Adrenal gland (tissue), 19 donors: ENCODE measurements at places on chromosomes 12 and 14.

- no peak for DNase-seq
Measured at GRCh38 chr14:68596701-68597100, 196.2 kb downstream of the ZFP36L1 start.

- DNase-seq: no peak
Measured at GRCh38 chr12:19533567-19533966, 94.3 kb downstream of the AEBP2 start.

DNA sequence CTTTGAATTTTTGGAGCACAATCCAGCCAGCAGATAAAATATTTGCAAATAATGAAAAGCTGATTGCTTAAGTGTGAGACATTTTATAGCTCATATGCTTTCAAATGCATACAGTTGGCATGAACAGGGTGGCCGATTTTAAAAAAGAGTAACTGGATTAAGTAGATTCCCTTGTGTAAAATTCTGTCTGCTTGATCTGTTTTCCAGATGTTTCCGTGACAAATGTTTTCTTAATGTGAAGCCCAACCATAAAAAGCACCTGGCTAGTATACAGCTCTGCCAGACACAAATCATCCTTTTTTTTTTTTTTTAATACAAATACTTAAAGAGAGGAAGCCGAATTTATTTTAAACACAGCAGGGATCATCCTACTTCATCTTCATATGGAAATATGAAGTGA, 440.7 kb downstream of the CCER1 start:
- DNase-seq: no peak

DNA sequence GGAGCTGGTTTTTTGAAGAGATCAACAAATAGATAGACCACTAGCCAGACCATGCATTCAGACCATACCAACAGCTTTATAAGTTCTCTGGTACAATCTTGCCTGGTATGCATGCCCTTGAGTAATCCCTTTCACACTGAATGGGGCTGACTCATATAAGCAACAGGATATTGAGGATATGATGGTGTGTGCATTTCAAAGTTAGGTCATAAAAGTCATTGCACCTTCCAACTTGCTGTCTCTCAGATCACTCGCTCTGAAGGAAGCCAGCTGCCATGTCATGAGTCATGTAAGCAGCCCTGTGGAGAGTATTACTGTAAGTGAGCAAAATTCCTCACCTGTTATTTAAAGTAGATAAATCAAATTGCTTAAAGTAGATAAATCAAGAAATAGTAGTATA, 45.0 kb upstream of the OR6J1 start:
- no peak for DNase-seq

- DNase-seq: no peak
Measured at GRCh38 chr12:107503887-107504885, 181.4 kb upstream of the PWP1 start.

DNA sequence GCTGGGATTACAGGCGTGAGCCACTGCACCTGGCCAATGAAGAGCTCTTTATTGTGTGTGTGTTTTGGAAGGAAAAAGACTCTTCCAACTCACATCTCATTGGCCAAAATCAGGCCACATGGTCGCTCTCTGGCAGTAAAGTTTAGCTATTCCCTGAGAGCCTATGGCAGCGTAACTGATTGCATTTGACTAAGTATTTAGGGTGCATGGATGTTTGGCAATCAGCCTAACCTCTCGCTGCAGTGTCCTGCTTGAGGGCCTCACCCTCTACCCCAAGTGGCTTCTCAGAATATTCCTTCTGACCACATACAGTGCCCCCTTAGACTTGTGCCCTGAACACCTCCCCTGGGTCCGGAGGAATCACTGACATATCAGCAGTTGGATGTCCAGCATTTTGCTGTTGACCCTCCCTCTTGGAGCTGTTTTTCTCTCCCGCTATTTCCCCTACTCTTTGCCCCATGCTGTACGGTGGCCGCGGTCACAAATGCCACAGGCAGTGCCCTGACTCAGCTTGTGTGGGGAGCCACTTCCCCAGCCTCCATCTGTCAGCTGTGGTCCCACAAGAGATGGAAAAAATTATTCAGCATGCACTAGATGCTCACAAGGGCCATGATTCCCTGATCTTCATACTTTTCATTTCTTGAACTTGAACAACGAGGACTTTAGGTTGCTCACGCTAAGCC, 9.5 kb downstream of the PHETA1 start:
- DNase-seq: no peak

DNA sequence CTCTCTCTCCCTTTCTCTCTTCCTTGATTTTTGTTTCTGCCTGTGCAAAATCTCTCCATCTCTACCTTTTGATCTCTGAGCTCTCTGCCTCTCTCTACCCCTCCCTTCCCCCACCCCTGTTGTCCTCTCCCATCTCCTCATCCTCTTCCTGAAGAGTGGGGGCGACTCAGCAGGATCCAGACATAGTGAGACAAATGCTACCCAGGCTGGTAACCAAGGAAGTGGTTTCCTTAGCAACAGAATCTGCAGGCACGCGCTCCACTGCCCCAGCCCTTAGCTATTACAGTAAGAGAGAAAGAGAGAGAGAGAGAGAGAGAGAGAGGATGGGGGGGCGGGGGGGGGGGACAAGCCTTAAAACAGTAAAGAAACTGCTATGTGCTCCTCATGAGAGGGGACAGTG, 85.6 kb downstream of the CMKLR1 start:
- no peak for DNase-seq

DNA sequence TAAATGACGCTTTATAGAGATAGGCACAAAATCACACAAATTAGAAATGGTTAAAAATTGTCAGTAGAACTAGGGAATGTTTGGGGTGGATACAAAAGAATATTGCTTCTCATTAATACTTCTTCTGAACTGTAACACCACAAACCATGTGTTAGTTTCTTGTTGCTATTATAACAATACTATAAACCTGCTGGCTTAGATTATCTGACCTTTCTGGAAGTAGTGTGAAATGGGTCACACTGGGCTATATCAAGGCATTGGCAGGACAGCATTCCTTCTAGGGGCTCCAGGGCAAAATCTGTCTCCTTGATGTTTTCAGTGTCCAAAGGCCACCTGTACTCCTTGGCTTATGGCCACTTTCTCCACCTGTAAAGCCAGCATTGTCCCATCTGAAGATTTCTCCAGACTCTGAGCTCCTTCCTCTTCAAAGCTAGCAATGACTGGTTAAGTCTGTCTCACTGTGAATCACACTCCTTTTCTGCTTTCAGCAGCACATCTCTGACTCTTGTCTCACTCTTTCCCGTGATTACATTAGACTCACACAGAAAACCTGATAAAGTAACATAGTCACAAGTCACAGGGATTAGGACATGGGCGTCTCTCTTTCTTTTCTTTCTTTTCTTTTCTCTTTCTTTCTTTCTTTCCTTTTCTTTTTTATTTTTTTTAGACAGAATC, 86.3 kb downstream of the SLC15A4 start:
- no peak for DNase-seq

- no peak for DNase-seq
Measured at GRCh38 chr14:24848102-24848790, 201.7 kb downstream of the STXBP6 start.

- DNase-seq: no peak
Measured at GRCh38 chr12:2348482-2348852, 295.7 kb downstream of the CACNA1C start.

GRCh38 chr12:522692-523378, 63.1 kb downstream of the B4GALNT3 start:
- DNase-seq: no peak

GRCh38 chr14:100076606-100077005, 11.4 kb downstream of the EVL start:
- DNase-seq: no peak

DNA sequence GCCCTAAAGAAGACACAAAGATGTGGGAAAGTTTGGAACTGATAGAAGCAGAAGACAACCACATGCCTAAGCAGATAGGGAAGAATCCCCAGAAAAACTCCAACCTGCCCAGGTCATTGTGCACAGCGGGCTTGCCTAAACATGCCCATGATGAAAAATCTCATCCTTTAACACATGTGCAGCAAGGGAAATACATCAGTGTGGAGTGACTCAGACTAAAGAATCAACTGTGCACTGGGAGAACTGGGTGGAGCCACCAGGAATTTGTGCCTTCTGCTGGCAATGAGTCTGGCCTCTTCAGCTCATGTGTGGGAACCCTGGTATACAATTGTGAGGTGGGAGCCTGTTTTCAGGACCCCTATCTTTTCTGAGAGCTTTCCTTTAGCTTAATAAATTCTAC, 398.5 kb downstream of the FSCB start:
- no peak for DNase-seq

- no peak for DNase-seq
Measured at GRCh38 chr12:91091916-91092715, 19.2 kb downstream of the LUM start.

DNA sequence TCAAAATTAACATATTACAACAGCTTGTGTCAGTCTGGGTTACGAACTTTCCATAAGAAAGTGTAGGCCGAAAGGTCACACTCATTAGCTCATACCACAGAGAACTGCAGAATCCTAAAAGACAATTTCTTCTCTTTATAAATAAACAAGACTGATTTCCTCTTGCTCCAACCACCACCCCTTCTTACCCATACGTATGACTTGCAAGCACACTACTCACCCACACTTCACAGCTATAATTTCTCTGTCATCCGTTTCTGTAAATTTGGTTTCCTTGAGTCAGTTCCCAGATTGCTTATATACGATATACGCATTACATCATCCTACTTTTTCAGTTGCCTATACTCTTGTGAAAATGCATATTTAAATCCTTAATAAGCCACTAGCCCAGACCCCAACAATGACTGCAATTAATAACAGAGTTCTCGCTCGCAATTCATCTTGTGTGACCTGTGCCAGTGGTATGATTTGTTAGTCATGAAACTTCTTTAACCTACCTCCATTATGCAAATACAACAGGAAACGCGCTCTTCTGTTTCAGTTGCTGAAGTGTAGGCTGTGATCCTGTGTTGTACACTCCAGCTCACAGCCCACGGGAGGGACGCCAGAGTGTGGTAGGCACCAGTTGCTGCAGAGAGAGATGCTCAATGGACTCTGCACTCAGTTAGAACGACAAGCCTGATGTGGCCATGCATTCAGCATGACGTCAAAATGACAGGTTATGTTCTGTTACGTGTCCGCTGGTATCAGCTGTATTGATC, 417.6 kb downstream of the PDZRN4 start:
- DNase-seq: no peak

DNA sequence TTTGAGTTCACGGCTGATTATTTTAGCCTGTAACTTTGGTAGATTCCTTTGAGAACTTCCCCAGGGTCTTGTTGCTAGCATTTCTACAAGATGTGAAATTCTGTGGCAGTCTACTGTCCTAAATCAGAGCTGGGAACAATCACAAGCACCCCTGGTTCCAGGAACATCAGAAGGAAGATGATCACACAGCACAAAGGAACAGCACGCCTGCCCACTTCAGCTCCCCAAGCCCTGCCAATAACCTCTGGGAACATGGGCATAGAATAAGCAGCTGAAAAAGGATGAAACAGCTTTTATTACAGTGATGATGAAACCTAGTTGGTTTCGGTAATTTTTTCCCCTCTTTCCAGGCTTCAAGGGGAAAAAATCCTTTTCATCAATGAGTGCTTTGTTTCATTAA, 12.3 kb downstream of the GPR19 start:
- no peak for DNase-seq

GRCh38 chr12:82479511-82479910, 121.2 kb downstream of the METTL25 start:
- DNase-seq: no peak

DNA sequence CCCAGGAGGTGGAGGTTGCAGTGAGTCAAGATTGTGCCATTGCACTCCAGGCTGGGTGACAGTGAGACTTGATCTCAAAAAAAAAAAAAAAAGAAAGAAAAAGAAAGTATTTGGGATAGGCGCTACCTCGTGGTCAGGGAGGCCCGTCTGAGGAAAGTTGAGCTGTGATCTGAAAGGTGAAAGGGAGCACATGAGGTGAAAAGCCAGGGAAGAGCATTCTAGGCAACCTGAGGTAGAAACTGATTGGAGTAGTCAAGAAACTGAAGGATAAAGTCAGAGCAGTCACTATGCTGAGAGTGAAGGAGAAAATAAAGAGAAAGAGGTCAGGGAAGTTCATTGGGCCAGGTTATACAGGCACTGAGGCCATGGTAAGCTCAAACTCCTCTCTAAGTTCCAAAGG, 7.7 kb downstream of the ANAPC5 start:
- no peak for DNase-seq

GRCh38 chr14:90168425-90169105, 87.8 kb upstream of the PSMC1 start:
- no peak for DNase-seq

GRCh38 chr14:102056694-102057442, 30.0 kb downstream of the HSP90AA1 start:
- DNase-seq: no peak

- DNase-seq: no peak
Measured at GRCh38 chr12:953776-954175, 4.3 kb upstream of the RAD52 start.

- peak; percentile 48 for DNase-seq
Measured at GRCh38 chr12:49893753-49894750, 9.6 kb downstream of the FAIM2 start.

- DNase-seq: no peak
Measured at GRCh38 chr14:70782361-70782760, 27.0 kb downstream of the MAP3K9 start.

- DNase-seq: no peak
Measured at GRCh38 chr12:53186745-53187144, 6.0 kb upstream of the CSAD start.

DNA sequence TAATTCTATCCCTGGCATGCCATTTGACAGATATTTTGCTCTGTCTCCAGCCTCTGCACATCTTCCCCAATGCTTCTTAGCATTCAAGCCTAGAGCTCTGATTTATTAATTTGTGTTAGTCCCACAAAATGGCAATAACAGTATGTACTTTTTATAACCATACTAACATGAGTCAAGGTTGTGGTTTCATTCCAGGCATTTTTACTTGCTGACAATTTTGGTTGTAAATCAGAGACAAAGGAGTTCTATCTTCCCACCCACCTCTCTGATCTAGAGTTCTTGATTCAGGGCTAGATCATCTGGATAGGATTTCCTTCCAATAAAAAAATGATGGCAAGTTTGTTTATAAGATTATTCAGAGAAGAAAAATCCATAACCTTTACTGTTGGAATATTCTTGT, 18.5 kb upstream of the CISTR start:
- DNase-seq: no peak

GRCh38 chr12:3098436-3098835, 21.3 kb downstream of the TSPAN9 start:
- DNase-seq: no peak

DNA sequence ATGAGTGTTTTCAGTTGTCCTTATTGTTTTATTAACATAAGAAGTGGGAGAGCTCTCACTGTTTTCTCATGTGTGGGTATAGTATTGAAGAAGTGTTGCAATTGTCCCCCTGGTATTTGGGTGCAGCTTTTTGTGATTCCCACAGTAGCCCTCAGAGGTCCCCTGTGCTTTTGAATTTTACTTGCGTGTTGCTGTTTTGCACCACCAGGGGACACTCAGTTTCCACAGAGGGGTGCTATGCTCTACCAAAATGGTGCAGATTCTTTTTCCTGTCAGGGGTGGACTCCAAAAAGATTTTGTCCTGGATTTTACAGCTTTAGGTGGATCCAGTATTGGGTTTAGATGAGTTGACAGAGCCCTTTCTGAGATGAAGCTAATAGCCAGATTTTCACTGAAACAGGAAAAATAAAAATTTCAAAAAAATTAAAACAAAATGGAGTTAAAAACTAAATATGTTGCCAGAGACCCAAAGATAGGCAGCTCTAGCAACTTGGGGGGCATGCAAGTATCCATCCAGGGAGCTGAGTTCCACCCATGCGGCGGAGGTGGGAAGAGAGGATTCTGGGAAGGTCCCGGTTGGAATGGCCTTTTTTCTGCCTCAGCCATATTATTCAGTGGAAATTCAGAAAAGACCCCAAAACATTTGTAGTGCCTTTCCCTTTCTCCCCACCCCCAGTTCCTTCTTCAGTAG, 50.2 kb downstream of the TTLL5 start:
- DNase-seq: peak; percentile 31
